Left ventricle myocardium inferior (tissue), 1 donor: ENCODE measurements at places on chromosomes 3 and 15.

DNA sequence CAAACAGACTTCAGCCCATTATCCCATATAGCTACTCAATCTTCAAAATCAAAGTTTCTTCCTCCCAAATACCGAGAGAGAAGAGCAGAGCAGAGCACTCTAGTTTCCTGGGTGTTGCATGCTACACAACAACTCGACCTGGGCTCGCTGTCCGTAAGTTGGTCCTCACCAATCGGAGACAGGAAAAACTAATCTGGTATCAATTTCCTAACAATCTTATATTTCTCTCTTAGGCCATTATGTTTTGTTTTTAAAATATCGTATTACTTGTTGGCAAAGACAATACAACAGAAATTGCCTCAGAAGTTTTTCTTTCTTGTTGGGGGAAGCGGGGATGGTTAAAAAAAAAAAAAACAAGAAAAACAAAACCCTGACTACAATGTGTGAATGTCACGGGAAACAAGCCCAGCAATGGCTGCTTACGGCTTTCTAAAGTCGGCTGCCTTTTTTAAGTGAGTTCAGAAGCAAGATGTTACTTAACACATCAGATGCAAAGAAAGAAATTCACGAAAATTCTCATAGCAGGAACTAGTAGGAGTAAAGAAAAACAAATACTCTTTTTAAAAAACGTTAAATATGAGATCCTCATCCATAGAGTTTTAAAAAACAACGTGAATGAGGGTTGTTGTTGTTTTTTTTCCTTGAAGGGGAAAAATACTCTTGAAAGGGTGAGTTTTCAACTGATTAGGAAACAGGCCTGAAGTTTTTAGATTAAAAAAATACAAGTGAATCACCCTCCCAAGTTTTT, 1.9 kb downstream of the VGLL4 start:
- no peak for DNase-seq

GRCh38 chr15:86002444-86002843, 77.2 kb upstream of the AGBL1 start:
- no peak for DNase-seq

- DNase-seq, result no peak
Observed at GRCh38 chr3:23241256-23241655, 38.1 kb downstream of the UBE2E2 start.

DNA sequence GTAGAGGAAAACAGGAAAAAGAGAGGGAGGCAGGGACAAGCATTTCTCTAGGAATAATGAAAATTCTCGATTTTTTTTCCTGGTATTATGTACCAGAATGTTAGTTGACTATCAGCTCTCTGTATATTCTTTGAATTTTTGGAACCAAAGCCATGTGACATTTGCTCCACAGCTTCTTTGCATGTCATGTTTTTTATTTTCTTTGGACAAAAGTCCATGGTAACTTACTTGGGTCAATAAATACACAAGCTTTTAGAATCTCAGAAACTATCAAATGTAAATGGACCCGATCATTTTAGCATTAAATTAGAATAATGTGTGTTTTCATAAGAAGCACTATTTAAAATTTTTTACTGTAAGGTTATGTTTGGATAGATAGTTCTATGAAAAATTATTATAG, 320.5 kb downstream of the ZIC1 start:
- no peak for DNase-seq

DNA sequence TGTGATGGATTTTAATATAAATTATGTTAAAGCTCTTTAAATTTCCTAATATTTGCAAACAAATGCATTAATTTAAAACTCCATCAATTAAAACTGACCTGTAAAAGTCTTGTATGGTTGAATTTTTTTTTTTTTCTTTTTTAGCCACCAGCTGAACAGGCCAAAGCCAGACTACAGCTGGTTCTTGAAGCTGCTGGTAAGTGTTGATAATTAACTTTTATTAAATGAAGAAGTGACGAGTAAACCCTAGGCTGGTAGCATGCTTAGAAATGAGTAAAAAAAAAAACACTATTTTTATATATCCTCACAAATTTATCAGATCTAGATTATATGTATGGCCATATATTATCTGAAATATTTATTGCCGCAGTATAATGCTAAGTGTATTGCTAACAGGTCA, 216.3 kb upstream of the MLF1 start:
- DNase-seq, result no peak

DNA sequence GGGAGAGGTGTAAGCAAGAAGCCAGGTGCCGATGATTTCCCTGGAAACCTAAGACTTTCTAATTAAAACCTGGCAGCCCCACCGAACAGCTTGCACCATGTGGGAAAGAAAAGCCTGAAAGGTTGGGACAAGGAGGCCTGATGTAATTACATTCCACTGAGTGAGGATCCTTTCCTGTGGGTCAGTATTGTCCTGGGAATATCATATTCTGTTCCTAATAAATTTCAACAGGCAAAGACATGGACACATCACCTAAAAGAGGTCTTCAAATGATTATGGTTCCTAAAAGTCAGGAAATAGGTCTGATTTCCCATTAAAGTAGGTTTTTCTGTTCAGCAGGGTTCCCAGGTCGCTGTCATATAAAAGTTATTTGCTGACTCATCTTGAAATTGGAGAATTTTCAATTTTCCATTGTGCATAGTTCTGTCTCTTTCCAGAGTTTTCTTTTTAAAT, 58.5 kb downstream of the DUT start:
- DNase-seq, result no peak
